Calu3 (cell line): ENCODE measurements at places on chromosomes 2 and 18. TPM values are rescaled to one million over a fixed set of nuclear protein-coding genes. Genes with fewer than 3 reads are reported as not detected.

- H3K4me1 ChIP-seq, result no peaks in the 10 kb centered on the region
- H3K27me3 ChIP-seq, result no peaks in the 10 kb centered on the region
- no peaks in the 10 kb centered on the region for H3K36me3 ChIP-seq
Observed at GRCh38 chr2:160574468-160575140, 81.0 kb upstream of the RBMS1 start.

DNA sequence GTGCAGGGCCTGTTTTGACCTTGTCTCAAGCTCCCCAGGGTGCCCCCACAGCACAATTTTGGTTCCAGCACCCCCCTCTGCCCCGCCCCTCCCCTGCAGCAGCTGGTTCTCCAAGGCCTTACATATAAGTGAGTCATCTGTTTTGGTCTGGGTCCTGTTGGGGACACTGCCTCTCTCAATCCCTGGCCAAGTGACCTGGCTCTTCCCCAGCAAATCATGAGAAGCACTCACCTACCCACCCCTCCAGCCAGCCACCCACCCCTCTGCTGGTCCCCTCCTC is 90.5 kb downstream of the INHBB start:
- DNase-seq, result no peak
- no peaks in the 10 kb centered on the region for H3K36me3 ChIP-seq
- no peak overlapping the region for H3K27ac ChIP-seq
- peaks cover 65% of the 10 kb centered on the region for H3K27me3 ChIP-seq

- no peak for DNase-seq
- no peaks in the 10 kb centered on the region for H3K27me3 ChIP-seq
- no peak overlapping the region for H3K27ac ChIP-seq
- H3K36me3 ChIP-seq, result no peaks in the 10 kb centered on the region
- no peak overlapping the region for H3K4me3 ChIP-seq
- peaks cover 11% of the 10 kb centered on the region for H3K4me1 ChIP-seq
Observed at GRCh38 chr2:145741181-145741580, 1221.3 kb upstream of the ZEB2 start.

- H3K27ac ChIP-seq, result no peak overlapping the region
- H3K36me3 ChIP-seq, result no peaks in the 10 kb centered on the region
- H3K4me1 ChIP-seq, result peaks cover 17% of the 10 kb centered on the region
- H3K27me3 ChIP-seq, result no peaks in the 10 kb centered on the region
Observed at GRCh38 chr2:173150087-173150486, 74.4 kb downstream of the MAP3K20 start.

GKN2 gene
- total RNA-seq, result not detected in 2 replicates

ACMSD gene
- not detected in 2 replicates for total RNA-seq

TUBA3E gene
- not detected in 2 replicates for total RNA-seq

LBX2 gene
- total RNA-seq, result 3.0 and 3.5 TPM in 2 replicates

ROCK2 gene
- 30.8 and 35.3 TPM in 2 replicates for total RNA-seq
